ENCODE measurements at places on chromosomes 5 and 9.

DNA sequence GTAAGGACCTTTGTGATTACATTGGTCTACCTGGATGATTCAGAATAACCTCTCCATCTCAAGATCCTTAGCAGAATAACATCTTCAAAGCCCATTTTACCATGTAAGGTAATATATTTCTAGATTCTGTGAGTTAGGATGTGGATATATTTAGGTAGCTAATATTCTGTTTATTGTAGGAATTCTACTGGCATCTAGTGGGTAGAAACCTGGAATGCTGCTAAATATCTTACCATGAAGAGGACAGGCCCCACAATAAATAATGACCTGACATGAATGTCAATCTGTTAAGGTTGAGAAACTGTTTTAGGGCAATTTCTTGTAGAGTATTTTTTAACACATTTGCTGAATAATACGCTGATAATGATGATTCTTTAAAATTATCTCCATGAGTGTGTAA, 426.8 kb downstream of the MAN2A1 start:
- no peak for DNase-seq

DNA sequence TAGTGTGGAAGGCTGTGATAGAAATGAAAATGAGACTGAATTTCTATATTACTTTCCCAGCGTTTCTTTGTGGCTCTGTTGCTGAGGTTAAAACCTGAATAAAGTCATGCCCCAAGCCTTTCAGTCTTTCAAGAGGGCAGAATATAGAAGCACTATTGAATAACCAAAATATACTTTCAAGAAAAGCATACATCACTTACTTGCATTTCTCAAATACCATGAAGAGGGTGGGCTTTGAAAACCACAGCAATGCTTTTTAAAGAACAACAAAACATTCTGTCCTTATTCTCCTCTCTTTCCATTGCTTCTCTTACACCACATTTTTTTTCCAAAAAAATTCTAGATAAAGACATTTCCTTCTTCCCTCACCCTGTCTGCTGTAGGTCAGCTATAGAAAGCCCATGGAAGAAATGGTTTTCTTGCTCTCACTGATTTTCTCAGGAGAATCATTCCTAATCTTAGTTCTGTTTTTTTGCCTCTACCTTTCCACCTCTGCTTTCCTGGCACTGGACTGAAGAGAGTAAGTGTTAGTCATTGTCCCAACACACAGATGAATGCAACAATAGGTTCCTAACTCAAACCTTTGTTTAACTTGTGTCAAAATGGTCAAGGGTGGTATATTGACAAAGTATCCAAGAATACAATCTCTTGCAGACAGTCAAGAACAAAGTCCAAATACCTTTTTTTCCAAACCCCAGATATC, 51.6 kb downstream of the NUDT12 start:
- DNase-seq, result no peak

DNA sequence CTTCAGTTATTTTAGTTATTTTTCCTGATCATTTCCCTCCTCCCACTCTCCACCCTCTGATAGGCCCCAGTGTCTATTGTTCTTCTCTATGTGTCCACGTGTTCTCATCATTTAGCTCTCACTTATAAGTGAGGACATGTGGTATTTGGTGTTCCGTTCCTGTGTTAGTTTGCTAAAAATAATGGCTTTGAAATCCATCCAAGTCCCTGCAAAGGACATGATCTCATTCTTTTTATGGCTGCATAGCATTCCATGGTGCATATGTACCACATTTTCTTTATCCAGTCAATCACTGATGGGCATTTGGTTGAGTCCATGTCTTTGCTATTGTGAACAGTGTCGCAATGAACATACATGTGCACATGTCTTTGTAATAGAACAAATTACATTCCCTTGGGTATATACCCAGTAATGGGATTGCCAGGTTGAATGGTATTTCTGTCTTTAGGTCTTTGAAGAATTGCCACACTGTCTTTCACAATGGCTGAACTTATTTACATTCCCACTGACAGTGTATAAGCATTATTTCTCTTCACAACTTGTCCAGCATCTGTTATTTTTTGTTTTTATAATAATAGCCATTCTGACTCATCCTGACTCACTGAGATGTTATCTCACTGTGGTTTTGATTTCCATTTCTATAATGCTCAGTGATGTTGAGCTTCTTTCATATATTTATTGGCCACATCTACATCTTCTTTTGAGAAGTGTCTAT, 17.2 kb upstream of the DIRAS2 start:
- DNase-seq, result no peak

GRCh38 chr9:118521261-118521660, 817.1 kb downstream of the TLR4 start:
- DNase-seq, result no peak

DNA sequence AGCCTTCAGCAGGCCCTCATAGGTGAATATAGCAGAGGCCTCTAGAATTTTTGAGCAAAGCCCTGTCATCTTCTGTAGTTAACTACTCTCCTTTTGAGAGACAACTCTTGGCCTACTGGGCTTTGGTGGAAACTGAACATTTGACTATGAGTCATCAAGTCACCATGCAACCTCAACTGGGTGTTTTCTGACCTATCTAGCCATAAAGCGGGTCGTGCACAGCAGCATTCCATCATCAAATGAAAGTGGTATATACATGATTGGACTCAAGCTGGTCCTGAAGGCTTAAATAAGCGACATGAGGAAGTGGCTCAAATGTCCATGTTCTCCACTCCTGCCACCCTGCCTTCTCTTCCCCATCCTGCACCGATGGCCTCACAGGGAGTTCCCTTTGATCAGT, 1115.5 kb downstream of the TAF11L14 start:
- DNase-seq, result no peak

DNA sequence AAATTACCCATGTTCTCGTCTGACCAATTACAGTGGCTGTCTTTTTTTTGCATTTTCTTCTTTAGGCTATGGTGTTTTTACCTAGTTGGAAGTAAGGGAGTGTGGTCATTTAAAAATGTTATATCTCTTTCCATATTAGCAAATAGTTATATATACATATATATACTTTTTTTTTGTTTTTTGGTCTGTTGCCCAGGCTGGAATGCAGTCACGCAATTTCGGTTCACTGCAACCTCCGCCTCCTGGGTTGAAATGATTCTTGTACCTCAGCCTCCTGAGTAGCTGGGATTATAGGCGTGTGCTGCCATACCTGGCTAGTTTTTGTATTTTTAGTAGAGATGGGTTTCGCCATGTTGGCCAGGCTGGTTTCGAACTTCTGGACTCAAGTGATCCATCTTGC, 12.3 kb downstream of the MARCHF6 start:
- DNase-seq, result no peak

GRCh38 chr9:137082925-137083290, 3.9 kb upstream of the MAN1B1 start:
- peak; percentile 25 for DNase-seq

GRCh38 chr5:95801532-95801931, 21.0 kb downstream of the GLRX start:
- DNase-seq, result no peak

GRCh38 chr5:94024101-94024500, 282.7 kb upstream of the POU5F2 start:
- DNase-seq, result no peak

All from NCI-H82 (cell line).